ENCODE measurements at places on chromosomes 12 and 14. TPM values are rescaled to one million over a fixed set of nuclear protein-coding genes. Genes with fewer than 3 reads are reported as not detected.

KRT6C gene
- total RNA-seq, result not detected

HCAR2 gene
- total RNA-seq, result not detected

CREBL2 gene
- 21.1 TPM for total RNA-seq

BCL2L2 gene
- 18.4 TPM for total RNA-seq

OGFOD2 gene
- 8.7 TPM for total RNA-seq

DIO2 gene
- 1.4 TPM for total RNA-seq

IL26 gene
- not detected for total RNA-seq

ANO4 gene
- total RNA-seq, result 5.8 TPM

ZDHHC22 gene
- total RNA-seq, result not detected

INSM2 gene
- not detected for total RNA-seq

EML5 gene
- not detected for total RNA-seq

OTX2 gene
- total RNA-seq, result not detected

TMTC1 gene
- 30.9 TPM for total RNA-seq

KLRG1 gene
- 1.4 TPM for total RNA-seq

ADAMTS20 gene
- total RNA-seq, result 0.24 TPM

SOAT2 gene
- total RNA-seq, result not detected

OTUB2 gene
- total RNA-seq, result 3.2 TPM

CPNE6 gene
- total RNA-seq, result not detected

MYO1A gene
- not detected for total RNA-seq

PCED1B gene
- 1.9 TPM for total RNA-seq

TIGAR gene
- total RNA-seq, result 13.2 TPM

SOCS4 gene
- 11.1 TPM for total RNA-seq

B4GALNT3 gene
- total RNA-seq, result not detected

TSPAN19 gene
- total RNA-seq, result 0.13 TPM

OTOGL gene
- total RNA-seq, result not detected

OR9K2 gene
- not detected for total RNA-seq

CTSG gene
- not detected for total RNA-seq

OAS1 gene
- not detected for total RNA-seq

KRT5 gene
- total RNA-seq, result 4.1 TPM

RNASE4 gene
- total RNA-seq, result 18.6 TPM

ABHD12B gene
- not detected for total RNA-seq

CLEC4D gene
- total RNA-seq, result not detected

ARHGEF40 gene
- 55.2 TPM for total RNA-seq

CCDC38 gene
- not detected for total RNA-seq

NRDE2 gene
- 18.1 TPM for total RNA-seq

SERPINA9 gene
- total RNA-seq, result not detected

ACSS3 gene
- 10.1 TPM for total RNA-seq

SLC5A8 gene
- not detected for total RNA-seq

CLEC2A gene
- not detected for total RNA-seq

USP44 gene
- total RNA-seq, result 1.8 TPM

VDR gene
- total RNA-seq, result 3.7 TPM

KRT74 gene
- total RNA-seq, result not detected

GDF11 gene
- 9.7 TPM for total RNA-seq

SMIM41 gene
- 50.8 TPM for total RNA-seq

All from epithelial cell of alveolus of lung (primary cell).